ENCODE measurements at places on chromosomes 4 and X.
A peak's percentile ranks its signal among the peaks of the same experiment; 100 is the strongest.

- DNase-seq = no peak
Measured at GRCh38 chr4:141643557-141643956, 7.2 kb downstream of the IL15 start.

- no peak for DNase-seq
Measured at GRCh38 chr4:95510877-95511276, 37.9 kb downstream of the UNC5C start.

- DNase-seq = peak; percentile 22
Measured at GRCh38 chr4:2785613-2786012, 7.3 kb upstream of the SH3BP2 start.

- no peak for DNase-seq
Measured at GRCh38 chrX:14873676-14874049, 442 bp downstream of the MOSPD2 start.

GRCh38 chr4:182923796-182924340 is 6.7 kb upstream of the DCTD start:
- DNase-seq = no peak

DNA sequence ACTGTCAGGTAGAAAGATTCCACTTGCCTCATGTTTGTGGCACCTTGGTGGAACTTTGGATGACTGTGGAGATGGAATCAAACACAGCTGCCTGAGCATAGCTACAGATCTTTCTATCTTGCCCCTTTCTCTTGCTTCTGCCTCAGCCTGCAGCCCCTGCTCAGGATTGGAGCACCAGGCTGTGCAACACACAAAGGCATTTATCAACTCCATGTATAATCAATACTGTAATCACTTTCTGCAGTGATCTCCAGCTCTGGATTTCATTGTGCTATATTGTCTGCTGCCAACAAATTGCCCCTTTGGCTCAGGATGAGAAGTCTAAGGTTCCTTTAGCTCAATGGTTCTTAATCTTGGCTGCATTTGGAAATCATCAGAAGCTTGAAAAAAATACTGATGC is 86.3 kb upstream of the PRPS1 start:
- no peak for DNase-seq

- DNase-seq = no peak
Measured at GRCh38 chr4:38891051-38891983, 23.7 kb downstream of the FAM114A1 start.

- DNase-seq = no peak
Measured at GRCh38 chr4:154960476-154960875, 179.4 kb downstream of the RBM46 start.

GRCh38 chr4:169634975-169635374 is 14.6 kb downstream of the CLCN3 start:
- no peak for DNase-seq

GRCh38 chrX:101079736-101080270 is 1.1 kb downstream of the TMEM35A start:
- no peak for DNase-seq

DNA sequence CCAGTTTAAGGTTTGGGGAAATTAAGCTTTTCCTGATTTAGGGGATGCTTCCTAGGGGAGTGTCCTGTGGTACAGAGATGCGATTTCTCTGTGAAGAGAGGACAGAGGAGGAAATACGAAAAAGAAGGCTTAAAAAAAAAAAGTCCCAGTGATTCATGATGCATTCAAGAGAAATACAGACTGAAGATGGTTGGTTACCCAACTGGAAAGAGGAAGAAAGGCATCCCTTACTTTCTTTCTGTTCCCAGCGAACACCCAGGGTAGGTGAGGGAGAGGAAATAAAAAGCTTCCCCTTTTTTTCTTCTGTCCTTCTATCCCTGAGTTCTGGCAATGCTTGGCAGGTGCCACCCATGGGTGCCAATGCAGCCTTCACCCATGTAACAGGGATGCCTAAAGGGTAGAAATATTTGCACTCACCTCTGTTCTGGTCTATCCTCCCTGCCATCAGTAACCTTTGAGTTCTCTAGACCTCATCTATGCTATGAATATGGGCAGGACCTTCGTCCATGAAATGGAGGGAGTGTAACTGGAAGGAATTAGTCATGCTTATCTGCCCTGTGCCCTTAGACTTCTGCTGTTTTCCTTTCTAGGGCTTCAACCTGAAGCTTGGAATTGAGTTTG is 230.1 kb upstream of the GALNTL6 start:
- DNase-seq = no peak

DNA sequence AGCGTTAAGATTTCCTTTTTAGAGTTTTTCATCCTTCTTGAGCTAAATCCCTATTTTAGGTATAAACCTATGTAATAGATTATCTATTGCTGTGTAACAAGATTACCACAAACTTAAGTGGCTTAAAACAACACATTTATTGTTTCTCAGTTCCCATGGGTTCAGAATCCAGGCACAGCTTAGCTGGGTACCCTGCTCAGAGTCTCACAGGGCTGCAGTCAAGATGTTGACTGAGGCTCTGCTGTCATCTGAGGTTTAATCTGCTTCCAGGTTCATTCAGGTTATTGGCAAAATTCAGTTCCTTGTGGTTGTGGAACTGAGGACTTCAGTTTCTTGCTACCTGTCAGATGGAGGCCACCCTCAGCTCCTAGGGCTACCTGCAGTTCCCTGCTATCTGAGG is 60.9 kb downstream of the GK start:
- DNase-seq = no peak

GRCh38 chr4:183124865-183125264 is 25.8 kb downstream of the WWC2 start:
- no peak for DNase-seq

GRCh38 chrX:30278365-30278764 is 30.8 kb downstream of the NR0B1 start:
- DNase-seq = no peak

- no peak for DNase-seq
Measured at GRCh38 chr4:4870576-4871241, 11.2 kb downstream of the MSX1 start.

DNA sequence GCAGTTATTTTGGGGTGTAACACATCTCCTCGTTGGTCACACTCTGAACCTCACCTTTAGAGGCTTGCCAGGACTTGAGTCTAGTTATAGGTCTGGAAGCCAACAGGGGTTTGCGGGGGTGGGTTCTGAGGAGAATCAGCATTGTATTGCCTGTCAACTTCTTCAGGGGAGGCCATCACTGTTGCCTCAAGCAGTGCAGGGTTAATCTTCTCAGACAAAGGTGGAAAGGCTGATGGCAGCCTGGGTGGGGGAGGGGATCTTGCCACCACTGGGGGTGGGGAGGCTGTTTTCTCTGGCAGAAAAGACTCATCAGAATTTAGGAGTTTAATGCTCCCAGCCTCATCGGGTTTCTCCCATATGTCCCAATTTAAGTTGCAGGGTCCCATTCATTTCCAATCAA is 387.8 kb downstream of the PRR32 start:
- DNase-seq = no peak

All from tibial artery (tissue), 4 donors.